ENCODE measurements at places on chromosomes 2 and 18.

DNA sequence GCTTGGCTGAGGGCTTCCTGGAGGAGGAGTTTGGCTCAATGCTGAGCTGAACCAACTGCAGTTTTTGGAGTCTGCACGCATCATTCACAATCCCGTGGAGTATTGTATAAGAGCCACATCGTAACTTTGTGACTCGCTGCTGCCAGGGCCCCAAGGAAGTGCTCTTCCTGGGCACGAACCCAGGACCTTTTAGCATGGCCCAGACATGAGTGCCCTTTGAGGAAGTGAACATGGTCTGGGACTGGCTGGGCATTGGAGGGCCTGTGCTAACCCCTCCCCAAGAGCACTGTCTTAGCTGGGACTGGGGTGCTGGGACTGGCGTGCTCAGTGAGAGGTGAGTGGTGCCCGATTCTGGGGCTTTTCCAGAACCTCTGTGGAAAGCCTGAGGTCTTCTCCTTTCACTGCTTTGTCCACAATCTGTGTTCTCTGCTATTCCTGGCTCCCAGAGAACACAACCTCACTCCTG is 88.6 kb downstream of the LIPG start:
- DNase-seq = no peak

GRCh38 chr2:149246186-149246585 is 84.2 kb upstream of the LYPD6 start:
- DNase-seq = no peak

DNA sequence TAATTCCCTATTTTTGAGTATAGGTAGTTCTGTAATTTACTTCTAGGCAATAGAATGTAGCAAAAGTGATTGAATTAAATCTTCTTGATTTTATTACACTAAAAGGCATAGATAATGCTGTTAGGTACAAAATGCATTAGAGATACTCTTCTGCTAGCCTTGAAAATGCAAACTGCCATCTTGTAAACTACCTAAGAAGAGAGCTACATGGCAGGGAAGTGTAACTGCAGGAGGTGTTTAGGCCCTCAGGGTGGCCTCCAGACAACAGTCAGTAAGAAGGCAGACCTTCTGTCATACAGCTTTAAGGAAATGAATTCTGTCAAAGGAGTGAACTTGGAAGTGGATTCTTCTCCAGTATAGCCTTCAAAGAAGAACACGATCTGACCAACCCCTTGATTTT is 1396.8 kb upstream of the SLC39A10 start:
- DNase-seq = no peak

DNA sequence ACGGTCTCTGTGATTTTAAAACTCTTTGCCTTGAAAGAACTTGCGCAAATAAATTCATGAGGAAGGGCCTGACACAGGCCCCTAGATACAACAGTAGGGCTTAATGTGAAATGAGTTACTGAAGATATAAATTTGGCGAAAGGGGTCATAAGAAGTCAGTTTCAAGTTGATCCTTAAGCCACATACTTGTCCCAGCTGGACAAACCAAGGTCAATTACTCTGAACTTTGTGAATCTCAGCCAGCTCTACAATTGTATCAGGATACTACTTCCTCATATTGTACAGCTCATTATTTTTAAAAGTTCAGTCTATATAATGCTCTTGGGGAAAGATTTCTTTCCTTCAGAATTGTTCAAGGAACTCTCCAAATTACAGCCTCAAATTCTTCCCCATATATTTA is 432.8 kb downstream of the METTL4 start:
- DNase-seq = no peak

DNA sequence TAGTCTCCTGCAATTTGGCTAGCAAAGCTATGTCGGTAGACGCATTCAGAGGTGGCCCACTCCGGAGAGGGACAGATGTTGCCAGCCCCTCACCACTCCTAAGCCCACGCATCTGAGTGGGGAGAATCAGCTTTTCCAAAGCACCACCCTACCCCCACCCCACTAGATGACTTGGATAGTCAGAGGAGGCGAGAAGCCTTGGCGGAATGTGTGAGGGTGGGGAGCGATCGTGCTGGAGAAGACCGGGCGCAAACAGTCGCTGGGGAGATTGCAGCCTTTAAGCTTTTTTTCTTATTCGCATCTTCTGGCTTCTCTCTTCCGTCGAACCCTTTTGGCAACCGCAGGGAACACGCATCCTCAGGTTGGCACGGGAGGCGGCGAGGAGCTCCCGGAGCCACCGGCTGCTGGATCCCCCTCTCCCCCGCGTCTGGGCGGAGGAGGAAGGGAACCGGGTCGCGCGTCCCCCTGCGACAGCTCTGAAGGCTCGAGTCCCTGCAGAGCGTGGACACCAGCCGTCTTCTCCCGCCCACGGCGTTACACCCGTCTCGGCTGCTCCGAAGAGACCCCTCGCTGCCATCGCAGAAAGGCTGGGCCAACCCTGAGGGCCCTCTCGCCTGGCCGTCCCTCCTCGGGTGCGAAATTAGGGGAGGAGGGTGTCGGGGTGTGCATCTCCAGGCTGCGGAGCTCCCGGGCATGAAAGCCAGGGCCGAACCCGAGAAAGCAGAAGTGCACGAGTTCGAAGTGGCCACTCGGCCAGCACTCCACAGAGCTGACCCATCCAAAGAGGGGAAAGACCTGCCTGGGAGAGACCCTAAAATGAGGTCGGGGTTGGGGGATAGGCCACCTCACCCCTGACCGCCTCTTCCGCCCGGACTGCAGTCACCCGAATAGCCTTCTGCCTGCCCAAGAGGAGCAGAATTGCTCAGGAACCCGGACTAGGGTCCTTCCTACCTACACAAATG is 12.2 kb downstream of the EVX2 start:
- no peak for DNase-seq

Measured in fibroblast of skin of right biceps (primary cell).